ENCODE measurements at places on chromosomes 4 and X.

- no peak for DNase-seq
Observed at GRCh38 chr4:22237846-22238494, 277.9 kb downstream of the ADGRA3 start.

DNA sequence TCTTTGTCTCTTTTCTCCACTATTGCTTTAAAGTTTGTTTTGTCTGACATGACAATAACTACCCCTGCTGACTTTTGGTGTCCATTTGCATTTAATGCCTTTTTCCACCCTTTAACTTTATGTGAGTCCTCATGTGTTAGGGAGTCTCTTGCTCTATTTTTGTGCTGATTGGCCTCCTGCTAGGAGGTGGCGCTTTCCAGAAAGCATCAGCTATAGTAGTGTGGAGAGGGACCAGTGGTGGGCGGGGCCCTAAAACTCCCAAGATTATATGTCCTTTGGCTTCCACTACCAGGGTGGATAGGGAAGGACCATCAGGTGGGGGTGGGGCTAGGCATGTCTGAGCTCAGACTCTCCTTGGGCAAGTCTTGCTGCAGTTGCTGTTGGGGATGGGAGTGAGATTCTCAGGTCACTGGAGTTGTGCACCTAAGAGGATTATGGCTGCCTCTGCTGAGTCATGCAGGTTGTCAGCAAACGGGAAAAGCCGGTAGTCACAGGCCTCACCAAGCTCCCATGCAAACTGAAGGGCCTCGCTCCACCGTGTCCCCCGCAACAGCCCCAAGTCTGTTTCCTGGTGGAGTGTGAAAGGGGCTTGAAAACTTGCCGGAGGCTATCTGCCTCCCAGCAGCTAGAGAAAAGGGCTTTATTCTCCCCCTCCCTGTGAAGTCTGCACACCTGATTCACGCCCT is 156.3 kb downstream of the CPEB2 start:
- no peak for DNase-seq

DNA sequence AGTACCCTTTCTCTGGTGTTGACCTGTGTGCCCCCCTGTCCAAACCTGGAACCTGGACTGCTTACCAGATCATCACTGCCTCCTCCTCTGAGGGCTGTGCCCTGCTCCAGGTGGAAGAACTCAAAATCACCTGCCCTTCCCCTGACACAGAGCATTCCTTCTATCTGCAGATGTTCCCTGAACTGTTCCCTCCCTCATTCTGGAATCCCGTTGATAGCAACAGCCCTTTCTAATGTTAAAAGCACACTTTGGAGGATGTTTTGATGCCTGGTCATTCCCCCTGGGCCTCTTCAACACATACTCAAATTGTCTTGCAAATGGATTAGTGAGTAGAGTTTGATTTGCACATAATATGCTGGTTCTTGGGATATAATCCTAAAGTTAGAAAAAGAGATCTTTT is 225.8 kb downstream of the FGF13 start:
- DNase-seq: no peak

GRCh38 chr4:142155347-142155746 is 519.0 kb downstream of the IL15 start:
- no peak for DNase-seq

DNA sequence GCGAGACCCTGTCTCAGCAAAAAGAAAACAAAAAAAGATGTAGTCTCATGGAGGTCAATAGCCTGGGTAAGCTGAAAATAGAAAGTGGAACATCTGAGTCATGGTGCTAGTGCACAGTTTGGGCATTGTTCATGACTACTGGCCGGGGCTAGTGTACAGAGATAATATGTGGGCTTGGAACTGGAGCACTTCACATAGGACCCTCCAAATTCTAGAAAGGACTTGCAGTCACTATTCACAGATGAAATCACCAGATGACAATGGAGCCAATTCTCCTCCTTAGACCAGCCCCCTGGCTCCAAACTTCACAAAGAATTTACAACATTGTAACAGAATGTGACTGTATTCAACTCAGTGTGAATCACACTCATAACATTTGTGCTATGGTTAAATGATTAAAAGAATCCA is 367.8 kb upstream of the SLC7A11 start:
- no peak for DNase-seq

GRCh38 chr4:4474476-4474875 is 67.4 kb downstream of the STX18 start:
- DNase-seq: no peak

GRCh38 chrX:119134466-119134865 is 6.9 kb upstream of the KIAA1210 start:
- no peak for DNase-seq

DNA sequence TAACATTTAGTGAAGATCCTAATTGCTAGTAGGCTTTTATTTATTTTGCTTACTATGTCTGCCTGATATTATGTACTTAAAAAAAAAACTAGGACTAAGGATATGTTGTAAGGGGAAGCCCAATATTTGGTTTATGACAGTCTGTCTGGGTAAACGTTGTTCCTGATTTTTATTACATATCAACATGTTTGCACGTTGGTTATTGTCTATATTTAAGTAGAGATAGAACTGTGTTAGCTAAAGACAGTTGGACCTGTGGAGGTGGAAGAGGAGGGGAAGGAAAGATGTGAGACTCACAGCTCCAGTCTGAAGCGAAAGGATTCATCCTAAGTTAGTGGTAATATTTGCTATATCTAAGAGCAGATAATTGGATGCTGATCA is 90.3 kb downstream of the TMEM131L start:
- DNase-seq: no peak

GRCh38 chr4:159201168-159201567 is 98.3 kb downstream of the RAPGEF2 start:
- DNase-seq: no peak

DNA sequence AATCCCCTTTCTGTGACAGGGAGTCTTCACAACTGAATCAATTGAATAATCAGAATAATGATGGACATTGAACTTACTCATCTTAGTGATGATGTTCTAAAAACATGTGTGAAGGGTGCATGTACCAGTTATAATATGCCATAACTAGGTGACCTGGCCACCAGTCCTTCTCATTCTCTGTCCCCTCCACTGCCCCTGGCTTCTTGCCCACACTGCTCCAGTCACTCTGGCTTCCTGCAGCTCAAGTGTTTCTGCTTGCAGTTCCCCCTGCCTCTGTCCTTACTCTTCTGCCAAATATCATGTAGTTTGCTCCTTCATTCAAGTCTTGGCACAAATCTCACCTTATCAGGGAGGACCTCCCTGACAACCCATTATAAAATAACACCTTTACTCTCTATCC is 168.1 kb upstream of the SLC7A11 start:
- DNase-seq: no peak

GRCh38 chr4:151251603-151252304 is 25.2 kb upstream of the PRSS48 start:
- DNase-seq: no peak

DNA sequence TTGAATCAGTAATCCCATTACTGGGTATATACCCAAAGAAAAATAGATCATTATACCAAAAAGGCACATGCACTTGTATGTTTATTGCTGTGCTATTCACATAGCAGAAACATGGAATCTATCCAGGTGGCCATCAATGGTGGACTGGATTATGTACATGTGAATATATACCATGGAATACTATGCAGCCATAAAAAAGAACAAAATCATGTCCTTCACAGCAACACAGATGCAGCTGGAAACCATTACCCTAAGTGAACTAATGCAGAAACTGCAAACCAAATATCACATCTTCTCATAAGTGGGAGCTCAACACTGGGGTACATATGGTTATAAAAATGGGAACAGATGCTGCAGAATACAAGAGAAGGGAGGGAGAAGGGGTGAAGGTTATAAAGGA is 110.7 kb downstream of the ABCB7 start:
- DNase-seq: no peak

DNA sequence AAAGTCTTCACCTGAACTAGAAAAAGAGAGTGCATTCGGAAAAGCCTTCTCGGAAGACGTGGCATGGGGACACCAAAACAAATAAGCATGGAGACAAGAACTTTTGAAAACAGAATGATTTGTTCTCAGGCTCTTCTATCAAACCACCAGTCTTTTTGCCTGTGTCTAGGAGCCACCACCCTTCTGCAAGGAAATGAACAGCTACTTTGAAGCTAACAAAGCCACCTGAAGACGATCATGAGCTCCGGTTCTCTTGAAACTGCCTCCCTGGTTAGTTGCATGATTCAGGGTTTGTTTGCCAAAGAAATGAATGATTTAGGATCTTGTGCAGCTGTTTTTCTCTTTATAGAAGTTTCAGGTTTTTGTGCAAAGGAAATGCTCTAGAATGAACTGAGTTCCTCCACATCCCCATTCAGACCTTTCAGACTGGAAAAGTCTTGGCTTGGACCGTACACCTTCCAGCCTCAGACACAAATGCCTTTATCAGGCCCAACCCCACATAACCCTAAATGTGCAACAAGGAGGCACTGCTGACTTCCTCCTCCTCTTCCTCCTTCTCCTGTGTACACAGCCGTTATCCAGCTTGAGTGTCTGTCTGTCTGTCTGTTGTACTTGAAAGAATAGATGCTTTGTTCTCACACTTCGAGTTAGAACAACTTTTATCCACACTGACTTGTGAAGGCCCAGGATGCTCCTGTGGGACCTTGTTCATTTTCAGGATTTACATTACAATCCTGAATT is 334.8 kb upstream of the KLF3 start:
- DNase-seq: no peak

GRCh38 chr4:148116264-148116663 is 325.9 kb downstream of the NR3C2 start:
- no peak for DNase-seq

DNA sequence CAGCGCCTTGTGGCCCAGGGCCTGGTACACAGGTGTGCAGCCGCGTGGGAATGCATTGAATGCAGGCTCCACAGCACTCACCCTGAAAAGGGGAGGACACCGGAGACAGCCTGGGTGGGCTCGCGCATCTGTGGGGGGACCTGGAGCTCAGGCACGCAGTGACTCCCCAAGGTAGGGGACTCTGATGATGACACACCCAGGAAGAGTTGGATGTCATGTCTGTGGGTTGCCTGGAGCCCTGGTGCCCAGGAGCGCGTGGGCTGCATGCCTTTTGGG is 32.7 kb upstream of the HTRA3 start:
- DNase-seq: no peak

- no peak for DNase-seq
Observed at GRCh38 chr4:141240671-141241070, 20.0 kb downstream of the ZNF330 start.

DNA sequence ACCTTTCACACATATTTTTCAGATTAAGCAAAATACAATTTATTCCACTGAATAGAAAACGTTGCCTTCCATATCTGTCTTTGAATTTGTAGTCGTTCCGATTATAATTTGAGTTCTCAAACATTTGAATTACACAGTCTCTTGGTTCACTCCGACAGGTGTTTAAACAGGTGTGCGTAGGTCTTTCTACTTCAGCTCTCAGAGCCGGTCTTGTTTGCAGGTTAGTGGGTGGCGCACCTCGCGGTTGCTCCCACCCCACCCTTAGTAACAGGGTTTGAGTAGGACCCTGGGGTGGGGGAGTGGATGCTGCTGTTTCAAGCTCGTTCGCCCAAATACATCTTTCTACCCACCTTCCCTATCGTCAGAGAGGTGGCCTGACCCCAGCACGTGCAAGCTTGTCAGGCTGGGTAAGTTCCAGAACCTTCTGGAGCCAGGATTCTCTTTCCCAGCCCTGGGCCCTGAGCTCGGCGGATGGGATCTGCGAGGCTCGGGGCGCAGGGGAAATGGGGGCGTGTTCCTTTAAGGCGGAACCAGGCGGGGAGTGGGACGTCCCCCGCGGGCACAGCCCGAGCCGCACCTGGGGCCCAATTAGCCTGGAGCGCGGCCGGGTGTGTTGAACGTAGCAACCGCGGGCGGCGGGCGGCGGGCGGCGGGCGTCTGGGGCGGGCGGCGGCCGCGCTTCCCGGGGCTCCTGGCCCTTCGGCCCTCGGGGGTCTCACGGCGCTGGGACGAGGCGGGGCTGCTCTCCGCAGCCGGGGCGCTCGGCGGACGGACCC is at the start of gene FAM149A:
Gene FAM149A, plus strand, starts transcription at position 591 of the 776 bp plus-strand sequence.
- no peak for DNase-seq

DNA sequence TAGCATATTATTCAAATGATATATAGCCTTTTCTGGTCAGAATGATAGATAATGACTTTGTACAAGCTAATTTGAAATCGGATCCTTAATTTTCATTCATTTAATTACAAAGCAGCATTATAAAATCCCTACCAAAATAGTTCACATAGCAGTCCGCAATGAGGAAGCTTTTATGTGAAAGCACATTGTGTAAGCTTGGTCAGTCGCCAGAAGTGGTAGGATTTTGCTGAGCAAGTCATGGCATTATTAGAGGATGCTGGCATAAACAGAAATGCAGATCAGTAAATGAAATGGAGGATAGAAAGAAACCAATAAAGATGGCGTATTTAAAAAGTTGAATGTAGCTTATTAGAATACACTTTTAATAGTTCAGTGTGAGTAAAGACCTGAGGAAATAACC is 93.2 kb upstream of the DIAPH2 start:
- DNase-seq: no peak

DNA sequence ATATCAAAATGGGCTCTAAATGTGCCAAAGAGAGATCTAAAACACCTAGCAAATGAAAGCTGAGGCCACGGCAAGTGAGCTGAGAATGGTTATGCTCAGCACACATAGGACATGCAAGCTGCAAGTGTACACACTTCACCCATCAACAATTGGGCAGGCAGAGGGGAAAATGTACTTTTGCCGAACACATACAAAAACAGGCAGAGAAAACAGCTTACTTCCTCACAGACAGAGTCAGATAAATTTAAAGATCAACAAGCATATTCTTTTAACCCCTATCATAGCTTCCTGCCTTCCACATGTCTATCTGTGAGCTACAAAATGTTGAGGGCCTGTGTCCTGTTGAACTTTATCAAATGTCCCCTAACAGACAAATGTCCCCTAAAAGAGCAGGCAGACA is 60.3 kb downstream of the SH3KBP1 start:
- DNase-seq: no peak

DNA sequence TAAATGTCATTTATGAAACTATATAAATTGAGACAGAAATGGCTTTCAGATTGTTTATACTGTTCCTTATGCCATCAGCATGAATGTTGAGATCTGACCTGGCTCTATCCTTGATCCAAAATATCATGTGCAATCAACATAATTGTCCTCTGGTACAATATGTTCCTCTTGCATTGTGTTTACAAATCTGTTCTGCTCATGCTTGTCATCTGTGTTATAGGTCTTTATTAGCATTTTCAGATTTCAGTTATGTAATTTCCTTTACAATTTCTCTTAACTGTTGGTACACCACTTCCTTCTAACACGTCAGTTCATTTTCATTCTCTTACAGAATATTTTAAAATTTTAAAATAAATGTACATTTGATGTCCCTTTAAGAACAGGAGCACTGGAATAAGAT is 1.6 kb downstream of the HPGD start:
- no peak for DNase-seq

GRCh38 chr4:183674153-183674552 is 15.1 kb downstream of the TRAPPC11 start:
- DNase-seq: no peak

- no peak for DNase-seq
Observed at GRCh38 chr4:1806223-1806564, 13.1 kb downstream of the FGFR3 start.
